ENCODE measurements at places on chromosomes 4 and X. TPM values are rescaled to one million over a fixed set of nuclear protein-coding genes. Genes with fewer than 3 reads are reported as not detected.

DNA sequence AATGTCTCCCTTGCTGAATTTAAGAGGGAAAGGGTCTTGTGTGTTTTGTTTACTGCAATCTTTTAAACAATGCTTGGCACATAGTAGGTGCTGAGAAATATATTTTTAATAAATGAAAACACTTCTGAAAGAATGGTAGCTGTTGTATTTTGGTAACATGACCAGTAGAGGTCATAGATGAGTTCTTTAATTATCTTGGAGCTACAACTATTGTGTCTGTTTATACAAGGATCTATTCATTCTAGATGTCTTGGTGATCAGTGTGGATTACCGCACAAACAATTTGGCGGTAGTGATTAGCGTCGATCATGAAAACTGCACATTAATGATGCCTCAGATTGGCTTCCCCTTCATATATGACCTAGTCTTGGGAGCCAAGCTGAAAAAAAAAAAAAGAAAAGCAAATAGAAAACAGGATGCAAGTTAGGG, 21.4 kb upstream of the SCRG1 start:
- DNase-seq, result no peak

- DNase-seq, result no peak
These were observed 154.6 kb upstream of the MAGEB2 start for GRCh38 chrX:30060718-30061117.

DNA sequence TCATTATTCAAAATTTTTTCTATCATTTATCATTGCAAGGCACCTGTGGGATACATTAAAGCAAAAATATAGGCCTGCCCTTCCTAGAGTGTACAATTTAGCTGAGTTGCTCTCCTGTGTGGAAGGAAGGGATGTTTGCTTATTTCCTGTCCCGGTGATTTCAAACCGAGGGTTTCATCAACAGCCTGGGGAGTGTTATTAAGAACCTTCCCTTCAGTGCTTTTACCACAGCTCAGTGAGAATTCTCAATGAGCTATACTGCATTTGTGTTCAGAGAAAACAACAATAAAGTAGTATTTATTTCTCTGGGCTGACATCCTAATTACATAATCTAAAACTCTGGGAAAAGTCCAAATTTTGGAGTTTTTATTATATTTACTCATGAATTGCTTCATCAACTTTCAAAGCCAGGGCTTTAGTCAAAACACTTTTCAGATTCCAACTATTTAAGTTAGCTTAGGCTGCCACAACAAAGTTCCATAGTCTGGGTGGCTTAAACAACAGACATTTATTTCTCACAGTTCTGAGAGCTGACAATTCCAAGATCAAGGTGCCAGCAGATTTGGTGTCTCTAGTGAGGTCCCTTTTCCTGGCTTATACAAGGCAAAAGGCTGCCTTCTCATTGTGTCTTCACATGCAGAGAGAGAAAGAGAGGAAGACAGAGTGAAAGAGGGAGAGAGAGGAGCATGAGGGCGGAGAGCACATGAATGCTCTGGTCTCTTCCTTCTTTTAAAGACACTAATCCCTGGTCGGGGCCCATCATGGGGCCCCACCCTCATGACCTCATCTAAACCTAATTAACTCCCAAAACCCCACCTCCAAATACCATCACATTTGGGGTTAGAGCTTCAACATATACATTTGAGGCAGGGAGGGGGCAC, 62.6 kb downstream of the MMRN1 start:
- no peak for DNase-seq

- DNase-seq, result no peak
These were observed 51.8 kb downstream of the STX18 start for GRCh38 chr4:4490041-4490440.

SYTL4 gene
- total RNA-seq, result 12.3 TPM
